ENCODE measurements at places on chromosomes 1 and 21.

DNA sequence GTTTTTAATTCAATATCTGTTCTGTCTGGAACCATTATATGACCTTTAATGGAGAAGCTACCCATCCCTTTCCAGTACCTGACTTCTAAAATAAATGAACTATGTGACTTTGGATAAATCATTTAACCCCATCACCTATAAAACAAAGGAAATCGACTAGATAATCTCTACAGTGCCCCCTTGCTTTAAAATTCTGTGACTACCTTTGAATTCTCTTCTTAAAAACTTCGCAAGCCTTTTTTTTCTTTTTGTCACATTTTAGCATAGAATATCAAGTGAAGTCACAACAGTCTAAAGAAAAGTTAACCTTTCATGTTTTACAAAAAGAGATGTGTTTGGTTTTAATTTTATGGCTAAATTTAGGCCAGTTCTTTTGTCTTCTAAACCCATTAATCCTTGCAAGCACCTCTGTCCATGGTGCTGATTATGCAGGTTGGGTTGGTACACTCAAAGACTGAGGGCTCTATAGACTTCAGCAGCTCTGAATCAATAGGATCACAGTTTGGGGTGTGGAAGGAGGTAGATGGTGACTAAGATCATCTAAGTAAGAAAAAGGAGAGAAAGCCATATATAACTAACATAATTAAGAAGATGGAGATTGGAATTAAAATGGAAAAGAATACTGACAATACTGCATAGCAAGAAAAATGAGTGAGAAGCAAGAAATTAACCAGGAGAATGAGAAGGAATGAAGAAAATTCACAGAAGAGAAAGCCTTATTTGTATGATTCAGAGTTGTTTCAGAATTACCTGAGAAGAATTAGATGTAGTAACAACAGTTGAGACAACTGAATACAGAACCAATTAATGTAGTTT, 59.2 kb downstream of the TBX15 start:
- no peak for DNase-seq

DNA sequence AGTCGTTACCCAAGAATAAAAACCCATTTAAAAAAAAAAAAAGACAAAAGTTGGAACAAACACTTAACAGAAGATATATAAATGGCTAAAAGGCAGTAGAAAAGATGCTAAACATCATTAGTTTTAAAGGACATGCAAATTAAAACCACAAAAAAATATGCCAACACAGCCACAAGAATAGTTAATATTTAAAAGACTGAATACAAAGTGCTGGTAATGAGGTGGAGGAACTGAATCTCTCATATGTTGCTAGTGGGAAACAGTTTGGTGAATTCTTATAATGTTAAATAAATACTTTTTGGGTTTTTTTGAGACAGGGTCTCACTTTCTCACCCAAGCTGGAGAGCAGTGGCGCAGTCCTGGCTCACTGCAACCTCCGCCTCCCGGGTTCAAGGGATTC, 10.0 kb downstream of the LRRC40 start:
- no peak for DNase-seq

- DNase-seq: no peak
Observed at GRCh38 chr1:16418823-16419425, 18.3 kb downstream of the SPATA21 start.

- no peak for DNase-seq
Observed at GRCh38 chr1:40684669-40685068, 6.8 kb upstream of the NFYC start.

- no peak for DNase-seq
Observed at GRCh38 chr1:3654549-3655281, 2.4 kb downstream of the TP73 start.

DNA sequence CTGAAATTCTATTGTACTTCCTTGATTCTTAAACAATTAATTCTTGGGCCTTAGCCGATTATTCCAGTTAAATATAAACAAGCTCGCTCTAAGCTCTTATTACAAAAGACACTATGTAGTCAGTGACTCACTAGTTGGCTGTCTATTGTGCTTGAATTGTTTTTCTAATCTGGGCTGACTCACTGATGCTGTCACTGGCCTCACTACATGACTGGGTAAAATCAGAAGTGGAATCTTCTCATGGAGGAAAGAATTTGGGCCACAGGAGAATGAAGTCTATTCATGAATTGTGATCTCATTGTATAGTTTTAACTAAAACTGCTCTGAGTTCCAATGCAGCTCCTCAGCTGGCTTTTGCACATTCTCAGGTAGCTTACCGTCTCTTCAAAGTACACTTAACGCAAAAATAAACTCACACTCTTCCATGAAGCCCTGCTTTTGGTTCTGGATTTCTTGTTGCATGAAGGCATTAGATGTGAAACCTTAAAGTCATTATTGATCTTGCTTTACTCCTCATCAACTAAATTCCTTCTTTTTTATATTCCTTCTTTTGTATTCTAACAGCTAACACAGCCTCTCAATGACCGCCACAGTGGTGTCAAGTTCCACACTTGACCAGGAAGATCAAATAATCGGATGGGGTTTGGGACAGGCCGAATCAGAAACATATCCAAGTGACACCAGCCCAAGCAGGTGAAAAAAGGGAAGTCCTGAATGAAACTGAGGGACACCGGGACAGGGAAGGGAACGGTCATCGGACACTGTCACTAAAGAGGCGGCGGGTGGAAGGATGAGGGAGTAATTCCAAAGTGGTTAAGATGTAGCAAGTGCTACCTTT, 80.9 kb upstream of the LBR start:
- DNase-seq: no peak

DNA sequence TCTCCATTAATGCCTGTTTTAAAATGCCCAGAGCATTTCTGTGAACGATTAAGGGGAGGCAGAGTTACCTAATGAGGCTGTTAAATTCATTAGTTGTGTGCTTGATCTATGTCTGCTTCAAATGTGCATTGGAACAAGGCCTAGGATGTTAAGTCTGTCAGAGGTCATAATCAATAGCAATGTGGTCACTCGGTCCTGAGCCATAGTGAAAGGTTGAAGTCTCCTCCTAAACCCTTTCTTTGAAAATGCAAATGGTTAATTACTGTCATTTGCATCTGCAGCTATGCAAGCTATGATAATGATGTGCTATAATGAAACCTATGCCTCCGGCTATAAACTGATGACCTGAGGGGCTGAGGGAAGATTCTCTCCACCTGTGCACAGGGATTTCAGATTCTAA, 114.2 kb upstream of the NR5A2 start:
- DNase-seq: no peak

DNA sequence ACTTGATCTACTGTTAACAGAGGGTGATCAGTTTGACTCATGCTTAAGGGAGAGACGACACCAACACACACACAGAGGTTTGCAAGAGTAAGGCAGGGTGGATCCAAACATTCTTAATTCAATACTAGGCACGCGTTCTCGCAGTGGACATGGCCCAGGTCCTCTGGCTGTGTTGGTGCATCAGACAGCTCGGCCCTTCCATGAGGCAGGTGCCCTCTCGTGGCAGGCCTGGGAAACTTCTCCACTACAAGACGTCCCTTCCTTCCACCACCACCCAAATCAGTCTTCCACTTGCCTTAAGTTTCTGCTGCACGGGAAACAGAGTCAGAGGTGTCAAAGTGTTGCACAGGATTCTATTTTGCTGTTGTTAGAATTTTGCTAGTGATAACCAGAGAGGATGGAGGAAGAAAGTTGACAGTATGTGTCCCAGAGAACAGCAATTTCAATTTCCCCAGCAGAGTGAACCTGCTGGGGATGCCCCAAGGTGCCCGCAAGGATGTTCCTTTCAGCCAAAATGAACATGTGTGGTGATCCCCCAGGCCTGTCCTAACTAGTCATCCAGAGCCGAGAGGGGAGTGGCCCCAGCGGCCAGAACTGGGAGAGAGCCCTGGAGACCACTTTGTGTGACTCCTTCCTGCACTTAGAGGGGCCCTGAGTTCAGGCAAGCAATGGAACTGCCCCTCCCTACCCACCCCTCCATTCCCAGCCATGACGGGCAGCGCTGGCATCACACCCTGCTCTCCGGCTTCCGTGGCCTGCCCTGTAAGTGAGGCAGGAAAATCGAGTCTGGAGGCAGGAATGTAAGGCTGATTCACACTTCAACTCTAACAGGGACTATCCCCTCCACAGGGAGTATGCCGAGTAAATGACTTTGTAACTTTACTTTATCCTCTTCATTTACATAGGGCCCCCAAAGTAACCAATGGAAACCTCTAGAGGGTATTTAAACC, 34.8 kb downstream of the MX1 start:
- no peak for DNase-seq

DNA sequence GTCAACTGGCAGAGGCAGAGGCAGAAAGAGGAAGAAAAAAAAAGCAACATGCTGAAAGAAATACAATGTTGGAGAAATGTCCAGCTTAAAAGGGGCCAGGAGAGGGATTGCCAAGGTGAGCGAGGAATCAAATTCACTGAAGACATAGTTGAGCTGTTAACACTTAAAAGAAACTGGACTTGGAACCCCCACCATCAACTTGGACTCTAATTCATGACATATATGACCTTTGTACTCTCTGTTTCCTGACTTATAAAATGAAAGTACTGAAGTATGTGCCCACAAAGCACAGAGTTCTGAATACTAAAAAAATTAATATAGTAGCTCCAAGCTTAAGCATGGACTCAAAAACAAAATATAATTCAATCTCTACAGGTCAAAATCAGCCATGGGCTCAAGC, 16.1 kb downstream of the PRR9 start:
- DNase-seq: no peak

- peak; percentile 66 for DNase-seq
Observed at GRCh38 chr1:222124602-222125001, 382.7 kb upstream of the DUSP10 start.

- no peak for DNase-seq
Observed at GRCh38 chr1:3898994-3899753, 898 bp downstream of the C1orf174 start.

DNA sequence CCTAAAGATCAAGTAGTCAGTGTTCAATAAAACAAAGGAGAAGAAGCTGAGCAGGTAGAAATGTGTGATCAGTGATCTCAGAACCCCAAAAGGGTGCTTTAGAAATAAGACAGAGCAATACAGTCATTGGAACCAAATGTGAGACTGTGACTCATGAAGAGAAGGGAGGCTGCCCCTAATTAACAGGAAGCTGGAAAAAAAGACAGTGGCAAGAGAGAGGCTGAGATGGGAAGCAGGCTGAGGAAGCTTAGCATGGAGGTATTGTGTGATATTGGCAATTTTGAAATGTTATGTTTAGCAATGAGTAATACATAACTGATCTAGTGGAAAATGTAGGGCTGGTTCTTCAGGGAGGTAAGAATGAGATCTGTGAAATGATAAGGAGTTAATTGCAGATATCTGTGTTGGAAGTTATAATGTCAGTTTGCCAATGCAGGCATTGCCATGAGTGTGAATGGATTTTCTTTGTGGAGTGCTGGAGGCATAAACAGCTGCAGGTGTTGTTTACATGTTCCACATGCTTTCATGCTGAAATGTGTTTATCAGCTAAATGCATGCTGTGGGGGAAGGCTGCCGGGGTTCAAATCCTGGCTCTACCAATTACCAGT, 90.6 kb upstream of the CACNA1E start:
- no peak for DNase-seq

- DNase-seq: no peak
Observed at GRCh38 chr1:92909321-92909720, 51.9 kb downstream of the DIPK1A start.

- DNase-seq: no peak
Observed at GRCh38 chr1:30986755-30987154, 78.2 kb upstream of the SDC3 start.

GRCh38 chr1:1891349-1892078, 627 bp upstream of the GNB1 start:
- DNase-seq: no peak

GRCh38 chr21:44870748-44871495, 2.6 kb downstream of the PTTG1IP start:
- no peak for DNase-seq

DNA sequence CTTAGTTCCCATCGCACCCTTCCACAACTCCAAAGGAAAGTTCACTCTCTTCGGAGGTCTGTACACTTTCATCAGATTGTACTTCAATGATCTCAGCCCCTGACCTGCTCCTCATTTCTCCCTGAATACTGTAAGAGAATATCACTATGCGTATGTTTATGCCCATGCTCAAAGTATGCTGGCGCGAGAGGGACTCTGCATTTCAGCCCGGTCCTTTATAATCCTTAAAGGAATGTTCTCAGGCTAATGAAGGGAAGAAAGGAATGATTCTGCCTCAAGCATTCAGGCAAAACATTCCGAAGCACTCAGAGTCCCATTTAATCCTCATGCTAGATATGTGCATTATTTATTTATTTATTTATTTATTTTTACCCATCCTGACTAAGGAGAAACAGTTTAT, 76.8 kb downstream of the PLD5 start:
- no peak for DNase-seq

GRCh38 chr1:161242313-161242712, 4.3 kb upstream of the NR1I3 start:
- no peak for DNase-seq

GRCh38 chr1:111441573-111442192, 7.4 kb downstream of the WDR77 start:
- DNase-seq: no peak

DNA sequence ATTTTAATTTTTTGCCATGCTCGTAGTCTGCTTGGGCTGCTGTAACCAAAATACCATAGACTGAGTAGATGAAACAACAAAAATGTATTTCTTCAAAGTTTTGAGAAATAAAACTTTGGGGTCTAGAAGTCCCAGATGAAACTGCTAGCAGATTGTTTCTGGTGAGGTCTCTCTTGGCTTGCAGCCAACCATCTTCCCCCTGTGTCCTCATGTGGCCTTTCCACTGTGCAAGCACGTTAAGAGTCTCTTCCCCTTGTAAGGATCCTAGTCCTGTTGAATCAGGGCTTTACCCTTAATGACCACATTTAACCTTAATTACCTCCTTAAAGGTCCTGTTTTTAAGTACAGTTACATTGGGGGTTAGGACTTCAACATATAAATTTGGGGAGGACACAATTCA, 86.6 kb downstream of the PTBP2 start:
- no peak for DNase-seq

- DNase-seq: peak; percentile 24
Observed at GRCh38 chr1:39639305-39640130, at the start of gene HEYL. Gene HEYL (minus strand): TSS chr1:39639643. CDS start chr1:39639625, 18 bp downstream.

GRCh38 chr21:16777041-16777720, 735.7 kb upstream of the CXADR start:
- no peak for DNase-seq

DNA sequence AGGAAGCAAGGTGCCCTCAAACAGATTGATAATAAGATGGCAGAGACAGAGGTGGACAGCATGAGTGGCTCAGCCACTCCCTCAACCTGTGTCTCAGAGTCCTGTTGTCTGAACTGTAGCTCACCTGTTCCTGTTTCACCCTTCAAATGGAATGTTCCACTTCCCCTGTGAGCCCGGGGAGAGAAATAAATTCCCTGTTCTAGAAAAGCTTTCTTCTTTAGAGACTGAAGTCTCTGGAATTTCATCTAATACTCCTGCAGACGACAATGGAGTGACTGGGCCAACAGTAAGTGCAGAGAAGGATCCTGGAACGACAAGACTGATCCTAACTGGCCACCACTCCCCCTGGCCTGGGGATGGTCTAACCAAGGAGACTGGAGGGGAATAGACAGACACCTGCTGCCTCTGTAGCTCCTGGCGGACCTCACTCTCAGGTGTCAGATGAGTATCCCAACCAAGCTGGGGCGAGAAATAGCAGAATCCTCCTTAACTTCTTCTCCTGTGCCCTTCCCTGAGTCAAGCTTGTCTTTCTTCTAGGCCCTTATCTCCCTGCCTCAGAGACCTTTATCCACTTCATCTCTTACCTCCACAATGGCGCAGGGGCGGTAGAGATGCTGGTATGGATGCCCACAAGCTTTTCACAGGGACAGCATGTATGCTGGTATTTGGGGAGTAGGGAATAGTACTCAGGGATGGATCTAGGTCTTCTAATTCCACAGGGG, 45.4 kb downstream of the PLEKHA6 start:
- no peak for DNase-seq

- DNase-seq: no peak
Observed at GRCh38 chr1:192749349-192749748, 59.5 kb upstream of the RGS2 start.

Data from NCI-H524 treated with DMSO at 0.1 percent for 48 hours (cell line).